ENCODE measurements at places on chromosomes 2 and 18. TPM values are rescaled to one million over a fixed set of nuclear protein-coding genes. Genes with fewer than 3 reads are reported as not detected.

DNA sequence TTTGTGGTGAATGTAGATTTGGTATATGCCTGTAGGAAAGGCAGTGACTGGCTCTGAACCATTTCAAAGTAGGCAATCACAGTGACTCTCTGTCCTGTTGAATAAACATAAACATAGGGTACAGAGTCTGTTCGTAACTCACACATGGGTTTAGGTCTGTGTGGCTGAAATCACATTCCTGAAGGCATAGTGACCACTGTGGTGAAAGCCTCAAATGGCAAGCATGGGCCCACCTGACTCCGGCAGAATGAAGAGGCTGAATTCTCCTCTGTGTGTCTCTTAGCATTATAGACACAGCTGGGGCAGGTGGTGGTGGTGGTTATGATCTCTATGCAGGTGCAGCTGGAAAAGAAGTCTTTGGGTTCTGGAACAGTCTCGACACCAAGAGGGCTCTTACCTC, 61.2 kb downstream of the ITGA6 start:
- H3K27ac ChIP-seq, result no peak overlapping the region
- H3K4me1 ChIP-seq, result no peaks in the 10 kb centered on the region
- no peaks in the 10 kb centered on the region for H3K27me3 ChIP-seq
- DNase-seq, result no peak
- H3K4me3 ChIP-seq, result no peak overlapping the region

DNA sequence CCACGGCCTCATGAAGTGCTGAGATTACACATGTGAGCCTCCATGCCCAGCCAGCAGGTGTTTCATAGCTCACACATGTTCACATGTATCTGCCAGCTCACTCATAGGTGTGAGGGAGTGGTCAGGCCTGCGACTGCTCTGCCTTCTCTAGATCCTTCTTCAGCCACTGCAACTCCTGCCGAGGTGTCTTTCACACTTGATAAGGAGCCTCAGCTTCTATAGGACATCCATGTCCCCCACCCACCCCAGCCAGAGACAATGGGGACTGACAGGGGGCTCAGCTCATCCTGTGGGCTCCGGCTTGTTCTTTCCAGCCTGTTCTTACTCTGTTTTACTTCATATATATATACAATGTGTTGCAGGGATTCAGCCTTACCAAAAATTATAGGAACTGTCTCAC, 286.5 kb upstream of the MGAT5 start:
- no peaks in the 10 kb centered on the region for H3K4me1 ChIP-seq
- H3K27me3 ChIP-seq, result no peaks in the 10 kb centered on the region
- H3K36me3 ChIP-seq, result no peaks in the 10 kb centered on the region
- DNase-seq, result no peak
- H3K27ac ChIP-seq, result no peak overlapping the region

- no peaks in the 10 kb centered on the region for H3K4me1 ChIP-seq
- no peaks in the 10 kb centered on the region for H3K27me3 ChIP-seq
- H3K36me3 ChIP-seq, result no peaks in the 10 kb centered on the region
- DNase-seq, result no peak
Measured at GRCh38 chr2:187274146-187274545, 173.9 kb downstream of the CALCRL start.

DNA sequence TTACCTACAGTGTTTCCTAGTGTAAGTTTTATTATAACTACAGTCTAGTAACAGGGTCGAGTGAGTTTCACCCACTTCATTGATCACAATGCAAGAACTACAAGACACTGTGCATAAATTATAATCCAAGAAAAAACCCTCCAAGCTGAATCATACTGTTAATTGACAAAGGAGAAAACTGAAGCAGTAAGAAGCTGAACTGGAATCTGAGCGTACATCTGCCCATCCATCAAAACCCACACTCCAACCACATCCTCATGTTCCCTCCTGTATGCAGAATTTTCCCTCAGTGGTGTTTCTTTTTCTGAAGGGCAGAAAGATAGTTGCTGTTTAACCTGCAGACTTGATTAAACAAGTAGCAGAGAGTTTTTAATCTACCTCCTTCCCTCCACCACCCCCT, 49.5 kb upstream of the KIDINS220 start:
- no peak for DNase-seq
- H3K36me3 ChIP-seq, result no peaks in the 10 kb centered on the region
- H3K4me1 ChIP-seq, result peaks cover 7% of the 10 kb centered on the region
- no peak overlapping the region for H3K27ac ChIP-seq

GRCh38 chr2:45623098-45623497, 12.0 kb upstream of the SRBD1 start:
- no peak overlapping the region for H3K4me3 ChIP-seq
- H3K36me3 ChIP-seq, result no peaks in the 10 kb centered on the region
- no peak overlapping the region for H3K27ac ChIP-seq
- no peak for DNase-seq
- no peaks in the 10 kb centered on the region for H3K4me1 ChIP-seq

DNA sequence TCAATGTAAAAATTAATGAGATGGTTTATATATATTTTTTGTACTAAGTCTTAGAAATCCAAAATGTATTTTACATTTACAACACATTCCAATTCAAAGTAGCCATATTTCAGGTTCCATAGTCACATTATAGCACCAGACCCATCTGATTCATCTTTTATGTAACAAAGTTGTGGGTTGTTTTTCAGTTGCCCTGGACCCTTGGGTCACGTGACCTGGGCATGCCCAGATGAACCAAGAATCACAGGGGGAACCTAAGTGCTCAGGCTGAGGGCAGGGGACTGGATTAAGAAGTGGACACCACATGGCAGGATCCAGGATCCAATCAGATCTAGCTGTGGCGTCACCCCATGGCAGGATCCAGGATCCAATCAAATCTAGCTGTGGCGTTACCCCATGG, 44.9 kb upstream of the NDUFV2 start:
- no peak for DNase-seq
- no peaks in the 10 kb centered on the region for H3K4me1 ChIP-seq
- H3K27me3 ChIP-seq, result no peaks in the 10 kb centered on the region

DNA sequence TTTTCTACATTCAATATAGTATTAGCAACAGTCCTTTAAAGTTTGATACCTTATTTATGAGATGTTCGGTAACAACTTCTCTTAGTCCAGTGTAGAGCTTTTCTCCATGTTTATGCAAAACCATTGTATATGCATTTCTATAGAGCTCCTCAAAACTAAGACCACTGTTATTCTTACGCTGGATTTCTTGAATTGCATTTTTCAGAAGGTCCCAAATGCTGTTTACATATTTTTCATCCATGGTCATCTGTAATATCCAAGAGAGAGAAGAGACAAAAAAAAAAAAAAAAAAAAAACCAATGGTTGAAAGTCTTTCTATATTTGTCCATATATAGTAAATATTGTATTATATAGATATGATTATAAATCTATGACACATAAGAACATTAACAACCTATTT, 27.6 kb downstream of the CUL3 start:
- no peak for DNase-seq
- H3K4me1 ChIP-seq, result no peaks in the 10 kb centered on the region
- H3K36me3 ChIP-seq, result no peaks in the 10 kb centered on the region
- H3K27ac ChIP-seq, result no peak overlapping the region
- H3K27me3 ChIP-seq, result no peaks in the 10 kb centered on the region

GRCh38 chr2:105593221-105593967, 151.3 kb upstream of the NCK2 start:
- no peaks in the 10 kb centered on the region for H3K36me3 ChIP-seq
- no peaks in the 10 kb centered on the region for H3K4me1 ChIP-seq
- no peak overlapping the region for H3K4me3 ChIP-seq
- no peak overlapping the region for H3K27ac ChIP-seq

DNA sequence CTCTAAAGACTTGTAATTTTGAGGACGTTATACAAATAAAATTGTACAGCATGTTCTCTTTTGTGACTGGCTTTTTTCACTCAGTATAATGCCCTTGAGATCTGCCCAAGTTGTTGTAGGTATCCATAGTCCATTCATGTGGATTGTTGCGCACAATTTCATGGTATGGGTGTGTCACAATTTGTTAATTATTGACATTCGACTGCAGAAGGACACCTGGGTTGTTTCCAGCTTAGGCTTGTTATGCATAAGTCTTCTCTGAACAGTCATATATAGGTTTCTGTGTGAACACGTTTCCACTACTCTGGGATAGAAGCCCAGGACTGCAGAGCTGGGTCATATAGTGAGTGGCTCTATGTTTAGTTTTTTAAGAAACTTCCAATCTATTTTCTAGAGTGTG, 800.8 kb upstream of the SALL3 start:
- no peaks in the 10 kb centered on the region for H3K27me3 ChIP-seq
- H3K4me3 ChIP-seq, result no peak overlapping the region
- H3K27ac ChIP-seq, result no peak overlapping the region
- H3K36me3 ChIP-seq, result no peaks in the 10 kb centered on the region
- no peak for DNase-seq

- no peak overlapping the region for H3K4me3 ChIP-seq
- H3K27me3 ChIP-seq, result no peaks in the 10 kb centered on the region
- H3K27ac ChIP-seq, result no peak overlapping the region
- DNase-seq, result no peak
- H3K4me1 ChIP-seq, result no peaks in the 10 kb centered on the region
Measured at GRCh38 chr18:52701219-52701935, 361.4 kb downstream of the DCC start.

DNA sequence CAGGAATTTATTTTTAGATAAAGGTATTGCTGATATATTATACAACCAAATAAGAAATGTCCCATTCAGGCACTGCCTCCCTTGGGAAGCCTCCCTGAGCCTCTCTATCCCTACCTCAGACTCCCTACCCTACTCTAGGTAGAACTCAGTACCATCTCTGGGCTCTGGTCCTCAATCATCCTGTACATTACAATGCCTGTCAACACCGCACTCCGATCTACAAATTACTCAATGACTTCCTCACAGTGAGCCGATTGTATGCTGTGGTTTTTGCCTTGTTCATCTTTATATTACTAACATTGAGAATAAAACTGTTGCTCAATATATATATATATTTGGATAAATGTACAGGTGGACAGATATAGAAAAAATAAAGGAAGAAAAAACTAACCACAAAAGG, 207.5 kb downstream of the STK39 start:
- H3K36me3 ChIP-seq, result no peaks in the 10 kb centered on the region
- DNase-seq, result no peak
- H3K4me1 ChIP-seq, result no peaks in the 10 kb centered on the region

- no peak for DNase-seq
- H3K27ac ChIP-seq, result no peak overlapping the region
- peaks cover 3% of the 10 kb centered on the region for H3K4me1 ChIP-seq
- no peaks in the 10 kb centered on the region for H3K36me3 ChIP-seq
- no peak overlapping the region for H3K4me3 ChIP-seq
Measured at GRCh38 chr2:30249354-30249753, 18.0 kb downstream of the LBH start.

DNA sequence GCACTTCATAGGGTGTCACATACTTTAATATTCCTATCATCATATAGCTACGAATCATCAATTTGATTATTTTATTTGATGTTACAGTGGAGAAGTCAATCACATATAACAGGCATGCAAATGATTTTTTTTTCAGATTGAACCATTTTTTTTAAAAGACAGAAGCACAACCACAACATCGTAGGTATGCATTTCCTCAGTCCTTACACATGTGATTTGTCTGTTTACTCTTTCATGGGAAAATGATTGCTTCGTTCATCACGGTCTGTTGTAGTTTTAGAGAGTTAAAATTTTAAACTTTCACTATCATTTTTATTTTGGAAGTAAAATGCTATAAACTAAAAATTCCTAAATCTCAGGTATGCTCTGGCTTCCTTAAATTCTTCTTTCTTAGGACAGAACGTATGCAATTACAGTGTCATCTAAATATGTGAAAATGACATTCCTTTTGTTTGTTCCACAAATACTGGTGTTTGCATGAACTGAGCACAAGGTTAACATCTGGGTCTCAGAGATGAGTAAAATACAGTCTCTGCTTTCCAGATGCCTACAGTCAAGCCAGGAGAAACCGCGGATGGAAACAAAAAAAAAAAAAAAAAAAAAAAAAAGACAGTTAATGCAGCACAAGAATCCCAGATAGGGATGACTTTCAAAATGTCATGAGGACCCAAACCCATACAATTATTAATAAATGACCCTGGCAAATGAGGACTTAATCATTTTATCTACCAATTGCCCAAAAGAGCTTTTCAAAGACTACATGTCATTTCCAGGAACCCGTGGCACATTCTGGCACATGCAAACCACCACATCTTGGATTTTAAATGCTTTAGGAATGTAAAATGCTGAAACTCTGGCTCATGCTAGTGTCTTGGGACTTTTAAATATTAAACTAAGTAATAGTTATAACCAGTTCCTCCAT, 201.2 kb downstream of the LRP1B start:
- H3K27ac ChIP-seq, result no peak overlapping the region
- DNase-seq, result no peak

DNA sequence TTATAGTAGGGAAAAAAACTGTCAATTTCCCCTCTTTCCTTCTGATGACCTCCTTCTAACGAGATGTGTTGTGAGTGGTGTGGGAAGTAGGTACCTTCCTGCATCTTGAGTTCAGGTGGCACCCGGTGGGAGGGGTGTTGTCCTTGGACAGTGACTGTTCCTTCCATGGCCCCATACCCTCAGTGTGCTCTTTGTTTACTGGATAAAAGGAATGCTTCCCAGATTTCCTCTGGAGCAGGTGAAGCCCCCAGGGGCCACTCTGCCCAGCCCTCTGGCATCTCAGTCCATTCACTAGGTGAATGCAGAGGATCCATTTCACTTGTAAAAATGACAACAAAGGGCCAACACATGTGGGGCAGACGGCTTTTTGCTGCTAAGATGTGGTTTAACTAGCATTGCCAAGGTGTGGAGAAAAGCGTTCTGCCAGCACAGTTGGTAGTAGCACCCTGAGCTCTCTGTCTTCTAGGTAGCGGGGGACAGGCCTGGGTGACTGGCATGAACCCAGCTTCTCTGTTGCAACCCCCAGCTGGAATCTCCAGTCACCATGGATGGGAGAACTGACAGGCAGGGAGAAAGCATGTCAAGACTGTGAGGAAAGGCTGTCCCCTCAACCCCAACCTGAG, 6.9 kb downstream of the GDF7 start:
- H3K4me1 ChIP-seq, result peaks cover 7% of the 10 kb centered on the region
- H3K36me3 ChIP-seq, result no peaks in the 10 kb centered on the region
- H3K27ac ChIP-seq, result no peak overlapping the region
- DNase-seq, result no peak
- peaks cover 52% of the 10 kb centered on the region for H3K27me3 ChIP-seq

- no peak within 1 kb of the TSS for H3K27ac ChIP-seq
- DNase-seq, result peak; percentile 25
- H3K27me3 ChIP-seq, result peaks cover 32% of the 10 kb centered on the region
- H3K36me3 ChIP-seq, result no peaks in the 10 kb centered on the region
Measured at GRCh38 chr2:206442833-206443734, at the start of gene ADAM23. Gene ADAM23 (plus strand): TSS chr2:206443532. CDS start chr2:206443867, 335 bp downstream.

- H3K27ac ChIP-seq, result no peak overlapping the region
- no peaks in the 10 kb centered on the region for H3K36me3 ChIP-seq
- no peak overlapping the region for H3K4me3 ChIP-seq
- no peaks in the 10 kb centered on the region for H3K4me1 ChIP-seq
- no peak for DNase-seq
- H3K27me3 ChIP-seq, result no peaks in the 10 kb centered on the region
Measured at GRCh38 chr2:134167015-134167414, 86.9 kb upstream of the MGAT5 start.

GRCh38 chr2:99663641-99664040, 173.8 kb upstream of the REV1 start:
- no peak for DNase-seq
- no peaks in the 10 kb centered on the region for H3K36me3 ChIP-seq
- no peaks in the 10 kb centered on the region for H3K27me3 ChIP-seq
- H3K27ac ChIP-seq, result no peak overlapping the region
- H3K4me3 ChIP-seq, result no peak overlapping the region

The ANKRD62 gene
- total RNA-seq, result 0.40 TPM

The XIRP2 gene
- total RNA-seq, result not detected

All from colonic mucosa (tissue), 4 donors.